ENCODE measurements at places on chromosomes 1 and 21. TPM values are rescaled to one million over a fixed set of nuclear protein-coding genes. Genes with fewer than 3 reads are reported as not detected.

Gene OLIG1
- total RNA-seq: 7.5 TPM

Gene TFF2
- not detected for total RNA-seq

Gene GJA9
- total RNA-seq: not detected

Gene GJA5
- 0.94 TPM for total RNA-seq

Gene ARTN
- 0.31 TPM for total RNA-seq

Gene OLIG2
- 18.2 TPM for total RNA-seq

Gene NTNG1
- total RNA-seq: 14.4 TPM

Gene SDC3
- 84.5 TPM for total RNA-seq

Gene CAPZB
- total RNA-seq: 45.1 TPM

Gene TTLL10
- total RNA-seq: not detected

Gene TFAP2E
- 0.31 TPM for total RNA-seq

Gene SH2D2A
- total RNA-seq: not detected

Gene FHAD1
- 0.94 TPM for total RNA-seq

Gene PRR9
- not detected for total RNA-seq

Gene RCAN3
- 12.8 TPM for total RNA-seq

Gene ANKRD35
- 1.6 TPM for total RNA-seq

Gene CAMSAP2
- total RNA-seq: 146 TPM

Gene PDE4DIP
- total RNA-seq: 613 TPM

Gene FOXD3
- not detected for total RNA-seq

Gene CAMK1G
- total RNA-seq: 2.8 TPM

Gene ZNF593OS
- total RNA-seq: not detected

Gene FTCD
- total RNA-seq: 2.2 TPM

Gene IFI44
- 100 TPM for total RNA-seq

Gene NBPF14
- total RNA-seq: 20.0 TPM

Gene APOBEC4
- total RNA-seq: not detected

Gene TRPM2
- 2.8 TPM for total RNA-seq

Gene NPHS2
- not detected for total RNA-seq

Gene KRTAP11-1
- not detected for total RNA-seq

Gene SPRR1A
- not detected for total RNA-seq

Gene C1orf105
- total RNA-seq: not detected

Gene G0S2
- 2.2 TPM for total RNA-seq

Gene NPHP4
- 30.7 TPM for total RNA-seq

Gene CFAP45
- total RNA-seq: 0.63 TPM

Gene CELA3A
- not detected for total RNA-seq

Gene CFH
- 3.8 TPM for total RNA-seq

Gene PTPRC
- 3.8 TPM for total RNA-seq

Gene DCST1
- total RNA-seq: not detected

Gene CCDC17
- total RNA-seq: 0.94 TPM

Gene NCF2
- 0.94 TPM for total RNA-seq

Gene RGS16
- 0.94 TPM for total RNA-seq

Gene ADAMTS5
- total RNA-seq: 5.3 TPM

Gene RHD
- total RNA-seq: not detected

Gene KCNJ10
- total RNA-seq: 3.4 TPM

Gene ATP1A1
- 148 TPM for total RNA-seq

Gene TTC24
- not detected for total RNA-seq

Gene ADAM30
- not detected for total RNA-seq

Gene UBXN10
- total RNA-seq: 2.5 TPM

Gene NR1I3
- total RNA-seq: not detected

Gene LCE2B
- total RNA-seq: not detected

Gene C1orf174
- total RNA-seq: 15.7 TPM

Gene LCE1D
- total RNA-seq: not detected

Gene NTRK1
- total RNA-seq: 0.31 TPM

Gene RAB3B
- total RNA-seq: 9.4 TPM

Gene LCK
- not detected for total RNA-seq

Gene GPR25
- total RNA-seq: not detected

Gene A3GALT2
- not detected for total RNA-seq
